ENCODE measurements at places on chromosomes 6 and 20.
A peak's percentile ranks its signal among the peaks of the same experiment; 100 is the strongest.

DNA sequence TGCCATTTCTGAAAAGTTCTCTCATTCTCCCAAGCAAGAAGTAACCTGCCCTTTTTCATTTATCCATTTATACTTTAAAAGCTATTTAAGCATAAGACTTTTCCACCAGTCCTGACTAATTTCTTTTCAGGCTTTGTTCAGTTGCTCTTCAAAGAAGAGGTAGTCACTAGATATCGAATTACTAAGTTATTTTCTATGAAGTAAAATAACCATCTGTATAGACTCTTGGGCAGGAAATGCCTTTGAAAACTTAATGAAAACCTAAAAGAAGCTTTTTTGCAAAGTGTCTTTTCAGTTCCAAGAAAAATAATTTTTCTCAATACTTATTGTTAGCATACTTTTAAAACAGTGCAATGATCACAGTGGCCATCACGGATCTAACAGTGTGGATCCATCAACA, 31.3 kb upstream of the LAMP5 start:
- no peak for DNase-seq

DNA sequence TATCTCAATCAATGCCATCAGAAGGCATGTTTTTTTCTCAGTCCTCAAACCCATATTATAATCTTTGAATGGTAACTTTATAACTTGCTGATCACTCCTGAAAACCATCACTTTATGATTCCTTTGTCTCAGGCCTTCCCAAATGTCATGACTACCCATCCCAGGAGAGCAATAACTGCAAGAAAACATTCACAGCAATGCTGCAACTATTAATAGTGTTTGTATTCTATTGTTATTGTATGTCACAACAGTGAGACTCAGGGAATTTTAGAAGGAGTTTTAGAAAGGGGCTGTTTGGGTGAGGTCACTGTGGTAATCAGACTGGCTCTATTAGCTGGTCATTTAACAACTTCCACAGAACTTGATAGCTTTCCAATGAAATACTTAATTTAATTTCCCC, 301.4 kb upstream of the TBX18 start:
- DNase-seq: no peak

- no peak for DNase-seq
Observed at GRCh38 chr6:210778-211374, 81.4 kb upstream of the DUSP22 start.

- DNase-seq: no peak
Observed at GRCh38 chr20:40265825-40266533, 423.1 kb downstream of the MAFB start.

DNA sequence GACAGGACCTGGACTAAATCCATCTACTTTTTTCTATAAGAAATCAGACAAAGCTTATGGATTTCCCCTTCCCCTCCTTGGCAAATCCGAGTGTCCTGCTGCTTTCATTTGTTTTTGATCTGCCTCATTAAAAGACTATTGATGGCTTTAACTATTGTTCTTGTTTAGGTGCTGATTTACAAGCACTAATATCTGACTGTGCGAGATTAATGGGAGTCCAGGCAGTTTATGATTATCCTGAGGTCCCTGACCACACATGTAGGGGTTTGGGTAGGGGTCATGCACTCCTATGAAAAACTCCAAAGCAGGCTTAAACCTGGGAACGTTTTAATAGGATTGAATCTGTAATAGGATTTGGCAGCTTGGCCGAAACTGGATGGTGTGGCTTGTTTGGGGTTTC, 317.5 kb upstream of the POU3F2 start:
- DNase-seq: no peak

DNA sequence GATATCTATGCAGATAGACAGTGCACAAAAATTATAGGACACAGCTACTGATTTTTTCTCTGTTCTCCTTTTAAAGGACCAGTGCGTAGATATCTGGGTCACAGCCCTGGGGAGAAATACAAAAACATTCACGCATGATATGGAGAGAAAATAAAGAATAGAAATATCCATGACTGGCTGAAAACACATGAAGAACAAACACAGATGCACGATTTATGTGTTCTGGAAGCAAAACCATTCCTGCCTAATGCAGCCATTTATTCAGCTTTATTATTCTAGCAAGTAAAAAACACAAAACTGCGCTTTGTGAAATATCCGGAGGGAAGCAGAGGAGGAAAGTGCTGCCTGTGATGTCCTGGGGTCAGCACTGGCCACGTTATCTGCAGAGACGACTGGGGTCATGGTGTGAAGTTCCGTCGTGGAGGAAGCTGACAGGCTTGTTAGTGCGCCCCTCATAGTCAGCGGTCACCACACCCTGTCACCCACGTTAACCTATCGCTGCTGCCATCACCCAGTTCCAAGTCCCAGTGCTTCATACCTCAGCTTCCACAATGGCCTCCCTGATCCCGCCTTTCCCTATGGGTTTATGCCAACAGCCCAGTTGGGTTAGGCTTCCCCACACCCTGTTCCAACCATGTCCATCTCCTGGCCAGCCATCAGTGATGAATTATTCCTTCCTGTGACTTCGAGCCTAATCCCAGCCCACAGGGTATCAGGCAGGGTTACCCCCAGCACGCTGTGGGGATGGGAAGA, 86.6 kb upstream of the RPS6KA2 start:
- no peak for DNase-seq

DNA sequence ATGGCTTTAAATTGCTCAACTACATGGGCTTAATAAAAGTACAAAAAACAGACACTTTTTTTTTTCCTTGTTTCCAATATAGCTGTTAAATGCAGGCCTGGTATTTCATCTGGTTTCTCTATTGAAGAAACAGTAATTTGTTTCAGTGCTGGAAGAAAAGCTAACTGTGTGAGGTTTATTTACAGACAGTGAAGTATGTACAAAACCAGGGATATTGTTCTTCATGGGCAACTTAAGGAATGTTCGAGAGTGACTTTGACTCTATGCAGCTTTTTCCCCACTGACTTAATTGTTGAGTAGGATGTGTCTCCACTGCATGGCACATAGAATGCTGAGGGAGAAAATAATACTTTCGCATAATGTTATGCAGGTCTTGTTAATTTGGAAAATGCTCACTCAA, 31.0 kb upstream of the PRL start:
- no peak for DNase-seq

- no peak for DNase-seq
Observed at GRCh38 chr6:71523548-71523947, 234.9 kb downstream of the OGFRL1 start.

DNA sequence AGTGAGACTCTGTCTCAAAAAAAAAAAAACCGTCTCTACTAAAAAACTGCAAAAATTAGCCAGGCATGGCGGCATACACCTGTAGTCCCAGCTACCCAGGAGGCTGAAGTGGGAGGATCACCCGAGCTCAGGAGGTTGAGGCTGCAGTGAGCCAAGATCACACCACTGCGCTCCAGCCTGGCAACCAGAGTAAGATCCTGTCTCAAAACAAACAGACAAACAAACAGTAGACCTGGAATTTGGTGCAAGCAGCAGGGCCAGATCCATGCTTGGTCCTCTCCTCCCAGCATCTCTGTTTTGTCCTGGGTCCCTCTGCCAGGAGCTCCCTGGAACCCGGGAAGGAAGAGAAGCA, 11.6 kb downstream of the RIPOR3 start:
- no peak for DNase-seq

- no peak for DNase-seq
Observed at GRCh38 chr6:31979238-31979898, 2.5 kb upstream of the C4A start.

DNA sequence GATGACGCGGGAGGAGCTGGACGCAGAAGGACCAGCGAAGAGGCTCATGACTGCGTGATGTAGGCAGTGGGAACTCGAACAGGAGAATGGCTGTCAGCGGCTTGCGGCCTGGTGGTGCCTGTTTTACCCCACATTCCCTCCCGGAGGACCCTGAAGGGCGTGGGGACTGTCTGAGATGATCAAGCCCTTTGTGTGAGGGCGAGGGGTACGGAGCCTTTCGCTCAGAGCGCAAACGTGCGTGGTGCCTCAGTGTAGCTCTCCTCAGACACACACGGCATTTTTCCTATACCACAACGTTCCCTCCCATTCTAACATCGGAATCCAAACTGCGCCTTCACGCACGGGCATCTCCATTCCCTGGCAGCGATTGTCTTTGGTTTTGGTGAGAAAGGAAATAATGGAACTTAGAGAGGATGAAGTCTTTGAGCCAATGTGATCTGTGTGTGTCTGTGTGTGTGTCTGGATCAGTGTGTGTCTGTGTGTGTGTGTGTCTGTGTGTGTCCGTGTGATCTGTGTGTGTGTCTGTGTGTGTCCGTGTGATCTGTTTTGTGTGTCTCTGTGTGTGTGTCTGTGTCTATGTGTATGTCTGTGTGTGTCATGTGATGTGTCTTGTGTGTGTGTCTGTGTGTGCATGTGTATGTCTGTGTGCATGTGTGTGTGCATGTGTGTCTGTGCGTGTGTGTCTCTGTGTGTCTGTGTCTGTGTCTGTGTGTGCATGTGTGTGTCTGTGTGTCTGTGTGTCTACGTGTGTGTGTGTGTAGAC, 5.3 kb downstream of the PTK6 start:
- DNase-seq: no peak

GRCh38 chr6:112618849-112619248, 271.7 kb downstream of the RFPL4B start:
- DNase-seq: no peak

GRCh38 chr6:4320860-4321259, 185.5 kb upstream of the ECI2 start:
- peak; percentile 96 for DNase-seq

DNA sequence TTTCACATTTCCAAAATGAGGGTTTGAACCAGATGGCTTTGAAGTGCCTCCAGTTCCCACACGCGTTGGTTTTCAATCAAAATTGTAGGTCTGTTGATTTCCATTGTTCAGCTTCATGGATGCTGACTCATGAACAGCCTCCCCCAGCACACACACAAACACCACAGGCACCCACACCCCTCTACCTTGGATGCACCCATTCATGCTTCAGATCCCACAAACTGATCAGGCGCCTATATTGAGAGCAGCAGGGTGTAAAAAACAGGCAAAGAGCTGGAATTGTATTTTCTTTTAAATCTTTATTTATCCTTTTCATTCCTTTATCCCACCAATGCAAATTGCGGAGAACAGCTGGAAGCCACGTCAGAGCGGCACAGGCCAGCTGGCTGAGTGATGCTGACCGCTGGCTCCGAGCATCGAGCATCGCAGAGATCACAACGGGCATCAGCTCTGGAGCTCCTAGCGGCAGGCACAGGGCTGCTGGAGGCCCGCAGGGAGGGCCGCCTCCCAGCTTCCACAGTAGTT, 29.3 kb upstream of the TBC1D7 start:
- DNase-seq: no peak

GRCh38 chr6:118968416-118968815, 33.5 kb upstream of the MCM9 start:
- DNase-seq: no peak

GRCh38 chr6:22928775-22929174, 359.4 kb downstream of the HDGFL1 start:
- no peak for DNase-seq

- DNase-seq: no peak
Observed at GRCh38 chr6:4129446-4129845, 5.9 kb downstream of the ECI2 start.

GRCh38 chr6:75266716-75267291, 17.8 kb downstream of the TMEM30A start:
- no peak for DNase-seq

DNA sequence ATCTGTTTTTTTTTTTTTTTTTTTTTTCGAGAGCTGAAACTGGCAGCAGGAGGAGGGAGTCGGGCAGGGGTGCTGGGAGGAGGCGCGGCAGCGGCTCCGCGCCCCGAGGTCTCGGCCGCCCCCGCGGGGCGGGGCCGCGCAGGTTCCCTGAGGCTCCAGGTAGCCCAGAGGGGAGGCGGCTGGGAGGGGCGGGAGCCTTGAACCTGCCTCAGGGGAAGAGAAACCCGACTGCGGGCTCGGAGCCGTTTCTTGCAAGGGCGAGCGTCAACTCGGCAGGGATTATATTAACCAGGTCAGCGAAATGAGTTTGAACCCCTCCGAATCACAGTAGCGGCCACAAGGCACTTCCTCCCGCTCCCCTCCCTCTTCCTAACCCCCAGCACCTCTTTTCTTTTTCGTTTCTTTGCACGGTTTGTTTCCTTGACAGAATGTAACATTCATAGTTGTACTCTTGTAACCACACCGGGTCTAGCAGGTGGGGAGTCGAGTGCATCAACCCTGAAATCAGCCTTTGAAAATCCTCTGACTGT, 2.0 kb downstream of the MYB start:
- DNase-seq: no peak

GRCh38 chr20:19254956-19255355, 42.5 kb downstream of the SLC24A3 start:
- DNase-seq: no peak

DNA sequence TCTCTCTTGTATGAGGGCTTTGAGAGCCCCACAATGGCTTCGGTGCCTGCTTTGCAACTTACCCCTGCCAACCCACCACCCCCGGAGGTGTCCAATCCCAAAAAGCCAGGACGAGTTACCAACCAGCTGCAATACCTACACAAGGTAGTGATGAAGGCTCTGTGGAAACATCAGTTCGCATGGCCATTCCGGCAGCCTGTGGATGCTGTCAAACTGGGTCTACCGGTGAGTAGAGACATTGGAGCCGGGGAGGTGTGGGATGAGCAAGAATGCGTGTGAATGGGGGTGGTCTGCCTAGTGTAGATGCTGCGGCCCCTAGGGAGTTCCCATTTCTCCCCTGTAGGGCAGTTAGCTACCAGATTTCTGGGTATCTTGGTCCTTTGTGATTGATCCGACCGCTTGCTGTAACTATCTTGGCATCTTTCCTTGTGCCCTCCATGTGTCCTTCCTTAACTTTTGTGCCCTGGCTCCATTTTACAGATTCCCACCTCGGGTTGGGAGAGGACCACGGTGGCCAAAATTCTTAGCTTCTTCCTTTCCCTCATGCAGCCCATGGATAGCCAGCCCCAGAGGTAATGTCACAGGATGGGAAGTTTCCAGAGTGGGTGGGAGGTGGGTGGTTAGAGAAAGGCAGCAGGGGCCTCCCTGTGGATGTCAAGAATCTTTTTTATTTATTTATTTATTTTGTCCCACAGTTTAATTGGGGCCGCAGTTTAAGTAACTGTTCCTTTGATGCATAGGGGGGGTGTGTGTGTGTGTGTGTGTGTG, 6.3 kb downstream of the BRD2 start:
- no peak for DNase-seq

GRCh38 chr20:20744170-20744725, 31.8 kb upstream of the RALGAPA2 start:
- DNase-seq: no peak

DNA sequence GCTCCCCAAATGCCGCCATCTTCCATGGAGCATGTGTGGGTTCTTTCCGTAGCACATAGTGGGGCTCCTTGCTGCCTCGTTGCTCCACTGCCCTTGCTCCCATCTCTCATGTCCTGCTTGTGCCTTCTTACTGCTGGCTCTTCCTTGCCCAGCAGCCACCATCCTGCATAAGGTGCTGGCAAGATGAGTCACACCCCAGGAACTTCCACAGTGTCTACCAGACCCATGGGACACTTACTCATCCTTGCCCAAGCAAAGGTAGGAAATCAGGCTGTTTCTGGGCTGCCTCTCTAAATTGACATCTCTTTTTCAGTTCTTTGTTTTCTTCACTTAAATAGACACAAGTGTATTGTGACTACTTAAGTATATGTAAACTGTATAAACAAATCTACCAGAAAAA, 39.4 kb upstream of the RGS17 start:
- DNase-seq: no peak

- DNase-seq: no peak
Observed at GRCh38 chr6:161035182-161035980, 43.8 kb downstream of the MAP3K4 start.

Measured in BJ (cell line).